Caki2 (cell line): ENCODE measurements at places on chromosomes 13 and 19.

GRCh38 chr19:46990991-46991676, 28.5 kb upstream of the NPAS1 start:
- peak; percentile 62 for DNase-seq

DNA sequence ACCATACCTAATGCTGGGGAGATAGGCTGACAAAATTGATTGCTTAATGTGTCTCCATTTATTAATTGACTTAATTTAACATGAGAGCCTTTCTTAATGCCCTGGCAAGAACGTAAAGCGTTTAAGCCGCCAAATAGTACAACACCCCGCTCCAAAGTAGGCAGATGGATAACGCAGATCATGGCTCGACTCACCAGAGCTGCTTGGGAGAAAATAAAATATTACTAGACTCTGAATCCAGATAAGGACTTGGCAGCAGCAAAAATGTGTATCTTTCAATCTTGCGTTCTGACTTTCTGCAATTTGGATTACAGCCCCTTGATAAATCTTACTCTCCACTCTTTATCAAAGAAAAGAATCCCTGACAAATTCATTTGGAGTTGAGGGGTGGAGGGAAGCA, 403 bp upstream of the SIAH3 start:
- no peak for DNase-seq

DNA sequence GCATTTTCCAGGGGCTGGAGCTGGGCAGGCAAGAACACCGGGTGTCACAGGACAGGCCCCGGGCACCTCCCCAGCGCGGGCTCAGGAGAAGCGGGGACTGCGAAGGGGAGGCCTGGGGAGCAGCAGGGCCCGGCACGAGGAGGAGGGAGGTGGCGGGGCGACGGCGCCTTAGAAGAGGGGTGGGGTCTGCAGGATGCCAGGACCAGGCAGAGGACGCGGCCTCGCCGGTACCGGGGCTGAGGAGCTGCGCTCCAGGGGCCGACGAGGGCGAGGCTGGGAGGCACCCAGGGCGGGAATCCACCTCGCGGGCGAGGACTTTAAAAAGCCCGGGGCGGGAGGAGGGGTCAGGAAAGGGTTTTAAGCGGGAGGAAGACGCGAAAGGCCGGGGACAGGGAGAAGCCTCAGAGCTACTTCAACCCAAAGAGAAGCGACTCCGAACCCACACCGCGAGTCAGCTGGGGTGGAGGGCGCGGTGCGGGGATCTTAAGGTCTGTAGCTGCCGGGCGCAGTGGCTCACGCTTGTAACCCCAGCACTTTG, 665 bp downstream of the ZNF347 start:
- no peak for DNase-seq

- DNase-seq = no peak
These were observed 140.4 kb downstream of the LMO7 start for GRCh38 chr13:75776550-75776949.
